ENCODE measurements at places on chromosomes 7 and 10.

DNA sequence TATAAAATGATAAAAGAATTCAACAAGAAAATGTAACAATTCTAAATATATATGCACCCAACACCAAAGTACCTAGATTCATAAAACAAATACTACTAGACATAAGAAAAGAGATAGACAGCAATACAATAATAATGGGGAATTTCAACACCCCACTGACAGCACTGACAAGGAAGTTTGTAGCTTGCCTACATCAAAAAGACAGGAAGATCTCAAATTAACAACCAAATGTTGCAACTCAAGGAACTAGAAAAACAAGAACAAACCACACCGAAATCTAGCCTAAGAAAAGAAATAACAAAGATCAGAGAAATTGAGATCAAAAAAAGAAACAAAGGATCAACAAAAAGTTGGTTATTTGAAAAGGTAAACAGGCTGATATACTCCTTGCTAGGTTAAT lies 36.5 kb upstream of the TNKS2 start:
- DNase-seq = no peak

GRCh38 chr10:6299234-6299633 lies 96.5 kb downstream of the PFKFB3 start:
- no peak for DNase-seq

- DNase-seq = no peak
Measured at GRCh38 chr10:78742730-78743615, 325.8 kb upstream of the ZMIZ1 start.

DNA sequence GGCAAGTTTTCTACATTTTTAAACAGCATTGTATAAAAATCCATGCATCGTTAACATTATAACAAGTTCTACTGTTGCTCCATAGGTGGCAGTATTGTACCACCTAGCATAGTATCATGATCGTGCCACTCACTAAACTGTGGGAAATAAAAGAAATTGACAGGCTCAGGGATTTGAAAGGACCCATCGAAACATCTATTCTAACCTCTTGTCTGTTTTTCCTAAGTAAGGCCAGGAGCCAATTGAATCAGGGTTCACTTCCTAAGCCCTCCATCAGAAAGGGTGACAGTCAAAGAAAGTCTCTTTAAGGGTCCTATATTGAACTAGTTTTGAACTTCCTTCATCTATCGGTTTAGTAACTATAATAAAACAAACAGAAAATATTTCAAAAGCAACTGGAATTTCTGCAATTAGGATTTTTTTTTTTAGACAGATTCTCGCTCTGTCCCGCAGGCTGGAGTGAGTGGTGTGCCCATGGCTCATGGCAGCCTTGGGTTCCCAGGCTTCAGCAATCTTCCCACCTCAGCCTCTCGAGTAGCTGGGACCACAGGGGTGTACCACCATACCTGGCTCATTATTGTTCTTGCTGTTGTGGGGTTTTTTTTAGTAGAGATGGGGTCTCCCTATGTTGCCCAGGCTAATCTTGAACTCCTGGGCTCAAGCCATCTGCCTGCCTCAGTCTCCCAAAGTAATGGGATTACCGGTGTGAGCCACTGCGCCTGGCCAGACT lies 9.4 kb downstream of the HACD1 start:
- DNase-seq = no peak

DNA sequence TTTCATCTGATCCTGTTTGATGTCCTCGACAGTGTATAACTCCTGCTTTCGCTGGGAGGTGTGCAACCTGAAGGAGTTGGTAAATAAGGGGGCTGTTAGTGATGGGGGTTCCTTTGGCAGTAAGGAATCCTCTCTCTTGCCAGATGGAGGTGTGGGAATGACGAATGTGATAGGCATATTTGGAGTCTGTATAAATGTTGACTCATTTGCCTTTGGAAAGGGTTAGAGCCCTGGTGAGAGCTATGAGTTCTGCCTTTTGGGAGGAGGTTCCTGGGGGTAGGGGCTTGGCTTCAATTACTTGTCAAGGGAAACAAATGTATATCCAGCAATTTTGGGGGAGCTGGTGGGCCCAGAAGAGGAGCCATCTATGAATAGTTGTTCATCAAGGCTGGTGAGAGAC lies 11.4 kb upstream of the CHST3 start:
- DNase-seq = no peak

- no peak for DNase-seq
Measured at GRCh38 chr10:52029628-52030027, 284.5 kb upstream of the DKK1 start.

DNA sequence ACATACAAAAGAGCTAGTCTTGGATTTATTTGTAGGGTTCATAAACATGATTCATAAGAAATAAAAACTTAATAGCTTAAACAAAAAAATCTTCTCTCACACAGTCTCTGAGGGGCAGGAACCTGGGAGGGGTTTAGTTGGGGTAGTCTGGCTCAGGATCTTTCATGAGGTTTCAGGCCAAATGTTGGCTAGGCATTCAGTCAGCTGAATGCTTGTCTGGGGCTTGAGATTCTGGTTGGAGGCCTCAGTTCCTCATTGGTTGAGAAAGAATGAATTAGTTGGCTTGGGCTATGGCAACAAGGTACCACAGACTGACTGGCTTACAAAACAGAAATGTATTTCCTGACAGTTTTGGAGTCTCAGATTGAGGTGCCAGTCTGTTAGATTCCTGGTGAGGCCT lies 74.3 kb downstream of the ANKRD7 start:
- no peak for DNase-seq

- no peak for DNase-seq
Measured at GRCh38 chr10:87882555-87883294, 19.3 kb downstream of the PTEN start.

DNA sequence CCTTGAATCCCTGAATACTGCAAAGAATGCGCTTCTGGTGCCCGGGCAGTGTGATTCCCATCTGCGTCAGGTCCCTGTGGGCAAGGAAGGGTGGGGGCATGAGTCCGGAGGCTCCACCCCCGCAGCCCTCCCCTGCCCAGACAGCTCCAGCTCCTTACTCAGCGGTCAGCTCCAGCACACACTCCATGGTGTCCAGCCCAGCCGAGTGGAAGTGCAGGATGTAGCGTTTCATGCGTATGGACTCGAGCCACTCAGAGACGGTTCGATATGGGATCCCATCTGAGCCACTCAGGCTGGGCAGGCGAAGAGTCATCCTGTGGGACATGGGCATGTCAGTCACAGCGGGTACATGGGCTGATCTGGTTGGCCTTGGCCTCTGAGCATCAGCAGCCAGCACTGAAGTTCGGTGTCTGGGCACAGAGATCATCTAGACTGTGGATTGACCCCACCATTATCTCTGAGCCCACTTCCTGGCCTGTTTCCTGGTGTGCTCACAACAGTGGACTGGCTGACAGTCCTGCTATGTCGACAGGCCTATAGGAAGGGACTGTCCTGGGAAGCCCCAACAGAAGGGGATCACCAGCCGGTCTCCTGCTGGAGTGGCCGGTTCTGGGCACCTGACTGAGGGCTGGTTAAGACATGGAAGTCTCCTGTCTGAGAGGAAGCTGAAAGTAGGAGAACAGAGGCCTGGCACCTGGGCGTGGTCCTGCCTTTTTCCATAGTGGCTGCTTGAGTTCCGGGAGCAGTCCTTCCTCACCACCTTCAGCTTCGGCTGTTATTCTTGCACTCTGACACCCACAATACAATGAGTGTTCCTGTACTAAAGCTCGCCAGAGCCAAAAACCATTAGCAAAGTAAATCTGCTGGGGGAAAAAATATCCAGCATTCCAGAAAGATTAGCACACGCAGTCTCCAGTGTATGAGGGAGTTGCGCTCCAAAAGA lies 10.6 kb downstream of the ZYX start:
- no peak for DNase-seq

DNA sequence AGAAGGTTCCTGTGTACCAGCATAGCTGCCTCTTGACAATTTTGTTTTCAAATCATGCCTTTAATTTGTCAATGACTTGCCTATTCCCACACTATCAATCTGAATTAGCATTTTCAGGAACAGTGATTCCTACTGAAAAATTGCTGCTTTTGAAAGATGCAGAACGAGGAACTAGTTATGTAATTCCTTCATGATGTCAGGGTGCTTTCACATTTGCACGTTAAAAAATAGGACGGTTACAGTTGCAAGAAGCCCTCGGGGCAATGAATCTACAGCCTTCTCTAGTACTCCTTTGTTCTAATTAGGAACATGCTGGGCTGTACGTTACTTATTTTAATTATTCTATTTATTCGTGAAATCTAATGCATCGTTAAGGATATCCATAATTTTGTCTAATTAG lies 253.9 kb downstream of the OTUD1 start:
- DNase-seq = no peak

- DNase-seq = no peak
Measured at GRCh38 chr7:131610007-131610406, 53.6 kb upstream of the PODXL start.

DNA sequence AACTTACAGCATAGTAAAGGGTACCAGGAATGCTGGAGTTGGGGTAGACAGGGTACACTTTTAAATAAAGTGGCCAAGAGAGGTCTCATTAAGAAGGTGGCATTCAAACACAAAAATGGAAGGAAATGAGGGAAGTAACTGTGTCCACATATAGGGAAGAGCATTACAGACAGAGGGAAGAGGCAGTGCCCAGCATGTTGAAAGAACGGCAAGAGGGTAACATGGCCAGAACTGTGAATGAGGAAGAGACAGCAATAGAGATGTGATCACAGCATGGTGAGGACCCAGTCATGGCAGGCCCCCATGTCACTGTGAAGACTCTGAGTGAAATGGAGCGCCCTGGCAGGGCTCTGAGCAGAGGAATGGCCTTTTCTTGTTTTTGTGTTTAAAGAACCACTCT lies 35.1 kb upstream of the ZNRF2 start:
- DNase-seq = no peak

GRCh38 chr10:114635797-114636550 lies 22.1 kb downstream of the ABLIM1 start:
- DNase-seq = no peak

- DNase-seq = no peak
Measured at GRCh38 chr7:102228935-102229334, 57.7 kb upstream of the SH2B2 start.

GRCh38 chr10:124403548-124403947 lies 15.2 kb downstream of the OAT start:
- DNase-seq = no peak

GRCh38 chr10:65931291-65932070 lies 994.4 kb upstream of the LRRTM3 start:
- no peak for DNase-seq

DNA sequence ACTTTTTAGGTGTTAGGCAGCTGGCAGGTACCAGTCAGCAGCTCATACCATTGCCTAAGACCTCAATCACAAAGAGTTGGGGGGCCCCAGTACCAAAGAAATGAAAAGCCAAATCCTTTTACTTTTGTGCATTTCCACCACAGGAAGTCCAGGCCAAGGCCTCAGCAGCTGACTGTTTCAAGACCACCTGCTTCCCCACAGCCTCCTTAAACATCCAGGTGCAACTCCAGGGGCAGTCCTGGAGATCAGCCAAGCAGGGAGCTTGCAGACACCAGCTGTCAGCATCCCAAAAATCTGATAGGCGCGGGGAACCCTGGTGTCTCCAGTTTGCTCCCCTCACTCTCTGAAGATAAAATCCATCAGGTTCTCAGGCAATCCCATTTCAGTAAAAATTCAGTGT lies 91.5 kb upstream of the EFCAB10 start:
- DNase-seq = no peak

DNA sequence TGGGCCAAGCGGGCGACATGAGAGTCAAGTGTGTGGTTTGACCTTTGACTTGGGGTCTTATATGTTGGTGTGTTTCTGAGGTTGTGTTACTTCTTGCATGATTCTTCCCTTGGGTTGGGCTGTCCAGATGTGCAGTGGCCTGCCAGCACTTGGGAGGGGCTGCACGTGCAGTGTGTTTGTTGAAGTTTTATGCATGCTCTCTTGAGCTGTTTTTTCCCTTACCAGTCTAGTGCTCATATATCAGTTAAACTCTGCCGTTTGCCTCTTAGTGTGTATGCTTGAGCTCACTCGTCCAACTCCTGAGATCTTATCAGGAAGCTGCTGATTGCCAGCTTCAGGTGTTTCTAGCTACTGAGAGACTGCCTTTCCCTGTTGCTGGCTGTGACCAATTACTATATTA lies 23.1 kb downstream of the SP4 start:
- no peak for DNase-seq

GRCh38 chr7:93448176-93448575 lies 126.3 kb downstream of the CALCR start:
- DNase-seq = no peak

DNA sequence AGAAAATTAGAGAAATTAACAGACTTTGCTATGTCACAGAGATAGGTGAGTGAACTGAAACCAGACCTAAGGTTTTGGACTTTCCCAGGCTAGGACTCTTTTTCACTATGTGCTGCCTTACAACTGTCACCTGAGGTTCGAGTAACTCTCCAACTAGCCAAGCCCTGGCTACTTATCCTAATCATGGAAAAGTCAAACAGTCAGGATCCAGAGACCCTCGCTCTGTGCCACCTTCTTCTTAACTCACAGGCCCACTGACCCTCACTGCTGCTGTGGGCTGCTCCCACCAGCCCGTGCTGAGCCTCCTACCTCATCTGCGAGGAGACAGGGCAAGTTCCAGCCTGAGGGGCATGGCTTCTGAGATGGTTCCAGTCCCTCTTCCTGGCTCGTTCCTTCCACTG lies 211.4 kb upstream of the KLF14 start:
- no peak for DNase-seq

DNA sequence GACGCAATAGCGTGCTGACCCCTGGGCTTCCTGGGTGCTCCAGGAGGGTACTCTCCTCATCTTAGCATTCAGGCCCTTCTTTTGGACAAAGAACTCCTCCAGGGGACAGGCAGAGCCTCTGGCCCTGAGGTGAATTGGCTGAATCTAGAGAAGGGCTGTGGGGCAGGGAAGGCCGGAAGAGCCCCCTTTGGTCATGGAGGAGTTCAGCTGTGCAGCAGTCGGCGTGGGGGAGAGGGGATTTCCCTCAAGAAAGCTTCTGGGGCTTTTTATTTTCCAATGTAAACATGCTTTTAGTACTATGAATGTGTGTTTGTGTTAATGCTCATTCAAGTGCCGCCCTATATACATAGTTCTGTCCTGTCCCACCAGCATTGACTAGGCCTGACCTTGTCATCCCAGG lies 38.8 kb downstream of the FIGNL1 start:
- no peak for DNase-seq

- no peak for DNase-seq
Measured at GRCh38 chr10:24277771-24278170, 68.8 kb downstream of the KIAA1217 start.

DNA sequence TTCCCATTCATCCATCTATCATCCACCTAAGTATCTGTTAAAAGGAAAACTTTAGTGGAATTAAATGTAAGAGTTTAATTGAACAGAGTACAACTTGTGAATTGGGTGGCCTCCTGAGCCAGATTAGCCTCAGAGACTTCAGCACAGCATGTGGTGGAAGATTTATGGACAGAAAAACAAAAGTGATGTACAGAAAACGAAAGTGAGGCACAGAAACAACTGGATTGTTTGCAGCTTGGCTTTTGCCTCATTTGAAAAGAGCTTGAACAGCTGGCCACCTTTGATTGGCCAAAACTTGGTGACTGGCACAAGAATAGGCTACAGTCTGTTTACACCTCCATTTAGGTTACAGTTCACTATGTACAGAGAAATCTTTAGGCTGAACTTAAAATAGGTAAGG lies 1463.4 kb upstream of the CELF2 start:
- DNase-seq = no peak

GRCh38 chr10:85667638-85668233 lies 698.9 kb downstream of the GRID1 start:
- no peak for DNase-seq

All from stimulated activated CD8-positive, alpha-beta memory T cell treated with anti-CD3 and anti-CD28 coated beads, Interleukin-15, amount 100 ng/mL, for 4 hours (primary cell).